ENCODE measurements at places on chromosomes 5 and 9. TPM values are rescaled to one million over a fixed set of nuclear protein-coding genes. Genes with fewer than 3 reads are reported as not detected.

Gene PCDHA4
- total RNA-seq: 0.05 TPM

Gene KCNV2
- total RNA-seq: 0.11 TPM

Gene C7
- 0.90 TPM for total RNA-seq

Gene TUBB4B
- 365 TPM for total RNA-seq

Gene PRDM9
- total RNA-seq: not detected

Gene ADAMTS12
- total RNA-seq: 28.4 TPM

Gene NTNG2
- total RNA-seq: 0.51 TPM

Gene OCLN
- 26.6 TPM for total RNA-seq

Gene PRSS3
- total RNA-seq: 0.98 TPM

Gene C5orf63
- total RNA-seq: 10.2 TPM

Gene SLC22A5
- 4.8 TPM for total RNA-seq

Gene TNFSF8
- 0.11 TPM for total RNA-seq

Gene FBXW5
- total RNA-seq: 73.0 TPM

Gene FOXD4L4
- 0.24 TPM for total RNA-seq

Gene IGIP
- total RNA-seq: 3.1 TPM

Gene FBP2
- not detected for total RNA-seq

Gene PRR7
- total RNA-seq: 15.7 TPM

Gene PCDH12
- not detected for total RNA-seq

Gene ZNF366
- total RNA-seq: 0.18 TPM

Gene VAV2
- 43.9 TPM for total RNA-seq

Gene DEPDC1B
- total RNA-seq: 35.7 TPM

Gene ELAVL2
- 1.3 TPM for total RNA-seq

Measured in GM12878 (cell line).